ENCODE measurements at places on chromosomes 2 and 18.

GRCh38 chr2:10172033-10172871 is 49.7 kb downstream of the RRM2 start:
- no peak for ATAC-seq

DNA sequence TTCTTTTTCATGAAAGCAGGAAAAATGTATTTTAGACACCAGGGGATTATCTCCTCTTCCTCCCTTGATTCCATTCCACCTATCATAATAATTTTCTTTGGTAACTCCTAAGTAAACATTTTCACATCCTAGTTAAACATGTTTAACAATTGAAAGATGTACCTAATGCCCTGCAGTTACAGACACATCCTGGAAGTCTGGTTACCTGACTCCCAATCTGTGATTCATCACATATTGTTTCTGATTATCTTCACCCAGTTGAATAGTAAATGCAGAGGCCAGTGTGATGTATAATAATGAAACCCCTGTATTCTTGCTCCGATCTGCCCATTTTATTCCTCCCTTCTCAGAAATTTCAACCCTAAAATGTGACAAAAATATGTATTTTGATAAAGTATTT is 1237.6 kb upstream of the LRRTM1 start:
- no peak for ATAC-seq

DNA sequence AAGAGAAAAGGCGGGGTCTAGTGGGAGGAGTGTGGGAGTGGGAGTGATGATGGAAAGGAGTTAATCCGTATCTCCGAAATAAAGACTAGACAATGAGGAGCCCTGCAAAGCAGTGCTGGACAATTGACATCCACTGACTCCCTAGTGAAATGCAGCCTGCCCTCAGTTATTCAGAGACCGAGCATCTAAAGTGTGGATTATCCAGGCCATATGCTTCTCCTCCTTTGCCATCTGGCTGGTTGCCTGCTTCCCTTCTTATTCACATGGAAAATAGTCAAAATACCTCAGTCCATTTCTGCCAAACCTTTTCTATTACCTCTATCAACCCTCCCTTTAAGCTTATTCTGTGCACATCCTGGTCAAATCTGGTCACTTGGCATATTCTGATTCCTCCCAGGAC is 288.8 kb upstream of the SIX3 start:
- no peak for ATAC-seq

GRCh38 chr2:170819680-170820664 is 3.3 kb downstream of the GAD1 start:
- no peak for ATAC-seq

GRCh38 chr2:144937910-144938709 is 418.2 kb upstream of the ZEB2 start:
- ATAC-seq, result no peak

DNA sequence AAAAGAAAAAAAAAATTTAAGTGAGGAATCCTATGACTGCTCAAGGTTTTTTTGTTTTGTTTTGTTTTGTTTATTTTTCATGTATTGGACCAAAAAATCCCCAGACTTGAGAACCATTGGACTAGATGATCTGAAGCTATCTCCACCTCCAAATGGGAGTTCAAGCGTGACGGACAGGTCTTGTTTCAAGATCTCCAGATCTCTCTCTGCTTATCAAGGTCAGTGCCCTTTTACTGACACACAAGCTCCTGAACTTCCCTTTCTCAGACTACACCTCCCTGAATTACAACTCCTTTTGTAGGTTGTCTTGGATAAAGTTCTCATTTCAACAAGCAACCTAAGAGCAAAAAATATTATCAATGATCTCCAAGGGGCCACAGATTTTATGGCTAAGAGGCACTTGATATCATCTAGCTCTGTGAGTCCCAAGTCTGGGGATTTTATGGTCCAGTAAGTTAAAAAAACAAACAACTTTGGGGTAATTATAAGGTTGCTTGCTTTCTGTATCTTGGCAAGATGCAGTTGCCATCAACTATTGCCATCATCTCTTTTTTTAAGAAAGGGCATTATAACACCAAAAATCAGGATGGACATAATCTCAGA is 396.0 kb upstream of the ATP5MC3 start:
- no peak for ATAC-seq

GRCh38 chr2:49210191-49210590 is 55.9 kb upstream of the FSHR start:
- no peak for ATAC-seq

- no peak for ATAC-seq
Observed at GRCh38 chr2:167833294-167833693, 414.1 kb downstream of the STK39 start.

DNA sequence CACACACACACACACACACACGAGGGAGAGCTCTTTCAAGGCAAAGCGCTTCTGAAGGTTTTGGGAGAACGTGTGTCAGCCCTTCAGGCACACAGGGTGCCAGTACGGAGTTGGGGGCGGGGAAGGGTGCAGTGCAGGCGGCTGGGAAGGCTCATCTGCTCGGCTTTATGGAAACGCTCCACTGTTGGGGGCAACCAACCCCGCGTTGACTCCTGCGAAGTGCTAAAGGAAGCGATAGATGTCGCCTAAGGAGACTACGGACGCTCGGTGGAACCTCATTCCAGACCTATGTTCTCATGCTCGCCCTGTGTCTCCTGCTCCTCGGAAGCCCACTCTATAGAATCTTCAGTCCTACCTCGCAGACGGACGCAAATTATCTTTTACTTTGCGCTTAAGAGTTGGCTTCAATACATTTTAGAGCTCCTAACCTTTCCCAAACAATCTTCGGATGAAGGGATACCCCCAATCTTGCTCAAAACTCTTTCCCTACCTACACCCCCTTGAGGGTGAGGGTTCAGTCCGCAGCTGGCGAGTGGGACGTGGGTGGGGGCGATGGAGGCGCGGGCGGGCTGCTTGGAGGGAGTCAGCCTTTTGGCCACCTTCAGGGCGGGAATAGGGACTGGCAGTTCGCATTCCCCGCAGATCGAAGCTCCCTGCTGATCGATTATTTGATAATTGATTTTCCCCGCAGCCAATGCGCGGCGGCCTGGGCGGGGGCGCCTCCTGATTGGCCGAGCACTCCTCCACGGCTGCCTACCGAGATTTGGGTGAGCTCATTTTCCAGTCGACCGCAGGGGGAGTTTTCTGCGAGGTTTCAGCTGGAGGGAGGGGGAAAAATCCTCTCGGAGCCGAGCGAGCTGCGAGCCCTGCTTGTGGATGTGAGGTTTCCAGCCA is 1.9 kb upstream of the MEIS1 start:
- peak; percentile 40 for ATAC-seq

DNA sequence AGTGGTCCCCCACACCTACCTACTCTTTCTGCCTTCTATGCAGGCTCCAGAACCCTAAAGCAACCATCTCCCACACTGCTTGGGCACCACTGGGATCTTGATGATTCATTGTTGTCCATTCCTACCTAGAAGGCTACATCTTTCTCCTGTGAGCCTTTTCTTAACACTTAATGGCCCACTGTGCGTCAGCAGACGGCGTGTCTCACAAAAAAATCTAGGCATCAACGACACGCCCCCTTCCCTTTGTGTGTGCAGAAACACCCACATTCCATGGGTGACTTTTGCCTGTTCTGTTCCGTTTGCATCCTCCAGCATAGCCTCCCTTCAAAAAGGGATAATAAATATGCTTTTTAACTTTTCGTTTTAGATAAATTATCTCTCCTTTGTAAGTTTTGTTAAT is 99.7 kb upstream of the CYRIA start:
- no peak for ATAC-seq

DNA sequence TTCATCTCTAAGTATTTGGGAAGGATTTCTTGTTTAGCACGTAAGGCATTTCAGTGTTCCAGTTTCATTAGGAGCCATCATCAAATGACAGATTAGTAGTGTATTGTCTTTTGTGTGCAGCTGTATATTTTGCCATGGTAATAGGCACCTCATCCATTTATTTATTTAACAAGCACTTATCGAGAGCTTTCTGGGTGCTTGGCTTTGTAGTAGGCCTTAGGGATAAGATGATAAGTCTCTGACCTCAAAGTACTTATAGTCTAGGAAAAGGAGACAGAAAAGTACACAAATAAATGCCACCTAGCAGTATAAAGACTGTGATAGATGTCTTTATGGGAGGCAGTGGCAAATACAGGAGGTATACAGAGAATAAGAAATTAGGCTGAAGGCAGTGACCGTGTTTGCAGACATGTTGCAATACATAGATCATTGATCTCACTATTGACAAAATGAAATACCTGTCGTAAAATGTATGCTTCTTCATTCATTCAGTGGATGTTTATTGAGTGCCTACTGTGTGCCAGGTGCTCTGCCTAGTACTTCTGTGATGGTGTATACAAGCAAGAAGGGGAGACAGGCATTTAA is 265.9 kb downstream of the SETBP1 start:
- ATAC-seq, result no peak

DNA sequence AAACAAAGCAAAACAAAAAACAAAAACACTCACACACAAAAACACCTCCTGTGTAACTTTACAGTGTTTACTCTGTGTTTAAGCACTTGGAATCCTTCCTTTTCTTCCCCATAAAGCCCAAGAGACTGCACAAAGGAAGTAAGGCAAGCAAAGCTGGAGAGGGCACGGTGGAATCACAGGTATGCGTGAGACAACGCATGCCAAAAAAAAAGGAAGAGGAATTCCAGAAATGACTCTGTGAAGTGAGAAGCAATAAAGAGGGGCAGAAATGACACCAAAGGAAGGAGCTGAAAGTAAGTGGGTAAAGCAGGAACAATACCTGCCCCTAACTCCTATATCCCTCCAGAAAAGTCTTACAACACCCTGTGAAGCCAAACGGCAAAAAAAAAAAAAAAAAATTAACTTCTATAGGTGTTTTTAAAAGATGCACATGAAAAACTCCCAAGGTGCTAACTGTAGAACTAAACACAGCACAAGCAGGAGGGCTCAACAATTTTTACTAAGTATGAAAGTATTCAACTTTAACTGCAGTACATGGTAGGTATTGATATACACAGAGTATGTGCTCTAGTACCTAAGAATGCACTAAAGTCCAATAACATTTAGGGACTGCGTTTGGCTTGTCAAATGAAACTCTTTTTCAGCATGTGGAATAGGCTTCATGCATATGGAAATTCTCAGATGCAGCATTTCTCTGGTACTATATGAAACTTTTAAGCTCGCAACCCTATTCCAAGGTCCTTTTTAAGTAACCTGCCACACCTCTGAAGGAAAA is 9.1 kb downstream of the RND3 start:
- no peak for ATAC-seq

- no peak for ATAC-seq
Observed at GRCh38 chr2:197296835-197297234, 13.7 kb downstream of the ANKRD44 start.

DNA sequence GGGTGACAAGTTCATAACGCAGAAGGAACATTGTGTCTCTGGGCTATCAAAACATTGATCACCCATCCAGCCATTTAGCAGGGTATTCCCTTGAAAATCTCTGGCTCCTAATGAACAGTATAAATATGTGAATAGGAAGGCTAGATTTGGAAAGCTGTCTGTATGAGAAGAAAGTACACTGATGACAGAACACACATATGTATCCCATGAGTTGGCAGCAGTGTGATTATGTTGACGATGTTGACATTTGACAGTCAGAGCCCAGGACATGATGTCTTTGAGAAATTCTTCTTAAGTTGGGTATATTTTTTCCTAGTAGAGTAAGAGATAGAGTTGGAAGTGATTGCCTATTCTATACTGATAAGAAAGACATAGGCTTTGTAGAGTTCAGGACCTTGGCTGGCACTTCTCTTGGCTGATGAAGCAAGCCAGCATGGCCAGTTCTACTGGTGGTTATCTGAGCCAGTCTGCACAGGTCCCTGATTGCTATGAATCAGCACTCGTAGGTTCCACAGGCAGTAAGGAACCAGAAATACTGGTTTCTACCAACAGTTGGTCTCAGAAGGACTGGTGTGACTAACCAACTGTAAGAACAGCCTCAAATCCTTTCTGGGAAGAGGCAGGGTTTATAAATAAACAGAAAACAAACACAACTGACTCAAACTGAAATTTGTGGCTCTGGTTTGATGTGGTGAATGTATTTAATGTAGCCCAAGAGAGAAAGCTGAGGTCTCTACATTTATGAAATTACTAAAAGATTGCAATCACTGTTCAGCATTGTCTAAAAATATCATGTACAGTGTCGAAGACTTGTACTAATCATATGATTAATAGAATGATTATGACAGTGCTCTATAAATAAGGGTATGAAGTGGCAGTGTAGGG is 43.9 kb upstream of the RAPH1 start:
- peak; percentile 93 for ATAC-seq

DNA sequence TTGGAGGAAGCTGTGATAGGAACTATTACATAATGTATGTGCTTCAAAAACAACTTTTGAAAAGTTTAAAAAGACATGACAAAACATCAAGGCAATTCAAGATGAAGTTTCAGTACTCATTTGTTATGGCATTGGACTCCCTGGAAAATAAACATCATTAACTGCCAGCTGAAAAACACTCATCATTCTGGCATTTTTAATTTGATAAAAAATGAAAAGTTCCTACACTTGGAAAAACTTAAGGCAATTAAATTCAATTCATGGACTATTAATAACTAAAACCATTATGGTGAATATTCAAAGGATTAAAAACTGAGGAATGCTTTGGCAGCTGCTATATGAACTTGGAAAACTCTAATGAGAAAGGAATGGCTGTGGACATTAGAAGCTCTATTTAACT is 8.5 kb downstream of the TYW5 start:
- no peak for ATAC-seq

GRCh38 chr2:182977463-182977862 is 60.8 kb downstream of the NCKAP1 start:
- no peak for ATAC-seq

DNA sequence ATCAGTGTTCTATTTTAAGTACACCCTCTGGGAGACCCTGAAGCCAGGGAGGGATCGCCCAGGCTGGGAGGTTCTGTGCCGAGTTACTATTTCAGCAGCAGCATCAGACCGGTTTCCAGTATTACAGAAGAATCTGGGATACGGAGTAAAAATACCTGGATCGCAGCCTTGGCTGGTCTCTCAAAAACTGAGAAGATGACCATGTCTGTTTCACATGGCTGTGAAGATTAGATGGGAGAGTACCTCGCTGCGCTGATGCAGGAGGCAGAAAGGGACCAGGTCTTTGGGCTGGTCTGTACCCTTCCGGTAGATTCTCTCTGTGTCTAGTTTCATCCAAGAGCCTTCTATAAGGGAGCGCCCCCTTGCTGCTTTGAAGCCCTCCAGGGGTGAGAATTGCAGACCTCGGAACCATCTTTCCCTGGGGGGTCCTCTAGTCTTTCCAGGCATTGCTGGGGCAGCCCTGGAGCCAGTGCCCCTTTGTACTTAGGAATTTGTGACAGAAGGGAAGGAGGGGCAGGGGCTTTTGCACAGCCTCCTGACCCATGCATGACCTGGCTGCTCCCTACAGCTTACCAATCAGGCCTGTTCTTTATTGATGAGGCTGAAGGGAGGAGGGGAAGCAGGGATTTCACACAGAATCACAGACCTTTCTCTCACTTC is 56.3 kb upstream of the MAPRE3 start:
- no peak for ATAC-seq

GRCh38 chr2:47205576-47206141 is 50.6 kb upstream of the STPG4 start:
- ATAC-seq, result no peak

GRCh38 chr2:53913721-53914120 is 54.0 kb upstream of the GPR75 start:
- peak; percentile 94 for ATAC-seq
